ENCODE measurements at places on chromosomes 3 and 15.

- no peak for DNase-seq
Measured at GRCh38 chr3:45253316-45253715, 27.2 kb upstream of the TMEM158 start.

DNA sequence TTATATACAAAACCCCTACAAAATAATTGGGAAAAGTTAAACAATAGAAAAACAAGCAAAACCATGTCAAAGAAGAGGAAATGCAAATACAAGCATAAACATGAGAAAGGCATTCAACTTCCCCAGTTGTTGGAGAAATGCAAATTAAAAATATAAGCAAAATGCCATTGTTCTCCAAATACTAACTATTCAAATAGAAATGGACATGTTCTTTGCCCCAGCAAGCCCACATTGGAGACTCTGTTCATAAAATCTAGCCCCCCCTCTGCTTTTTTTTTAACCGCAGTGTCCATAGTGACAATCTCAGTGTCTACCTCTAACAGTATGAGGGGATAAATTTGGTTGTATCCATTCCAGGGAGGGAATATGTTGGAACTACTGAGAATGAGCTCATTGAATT, 59.7 kb upstream of the LCTL start:
- DNase-seq: no peak

GRCh38 chr3:53082736-53083135, 36.9 kb upstream of the SFMBT1 start:
- no peak for DNase-seq

GRCh38 chr3:37287776-37288175, 113.4 kb upstream of the LRRFIP2 start:
- peak; percentile 33 for DNase-seq

- no peak for DNase-seq
Measured at GRCh38 chr3:184485906-184486305, 75.7 kb upstream of the EPHB3 start.

- DNase-seq: no peak
Measured at GRCh38 chr15:98666841-98667240, 18.5 kb downstream of the IGF1R start.

DNA sequence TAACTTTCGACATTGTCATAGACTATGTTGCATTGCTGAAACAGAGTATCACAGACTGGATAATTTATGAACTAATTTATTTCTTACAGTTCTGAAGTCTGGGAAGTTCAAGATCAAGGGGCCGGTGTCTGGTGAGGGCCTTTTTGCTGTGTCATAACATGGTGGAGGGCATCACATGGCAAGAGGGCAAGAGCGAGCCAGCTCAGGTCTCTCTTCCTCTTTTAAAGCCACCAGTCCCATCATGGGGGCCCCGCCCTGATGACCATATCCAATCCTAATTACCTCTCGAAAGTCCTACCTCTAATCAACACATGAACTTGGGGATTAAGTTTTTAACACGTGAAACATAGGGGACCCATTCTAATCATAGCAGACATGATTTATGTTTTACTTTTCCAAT, 33.5 kb upstream of the DCUN1D1 start:
- DNase-seq: no peak

DNA sequence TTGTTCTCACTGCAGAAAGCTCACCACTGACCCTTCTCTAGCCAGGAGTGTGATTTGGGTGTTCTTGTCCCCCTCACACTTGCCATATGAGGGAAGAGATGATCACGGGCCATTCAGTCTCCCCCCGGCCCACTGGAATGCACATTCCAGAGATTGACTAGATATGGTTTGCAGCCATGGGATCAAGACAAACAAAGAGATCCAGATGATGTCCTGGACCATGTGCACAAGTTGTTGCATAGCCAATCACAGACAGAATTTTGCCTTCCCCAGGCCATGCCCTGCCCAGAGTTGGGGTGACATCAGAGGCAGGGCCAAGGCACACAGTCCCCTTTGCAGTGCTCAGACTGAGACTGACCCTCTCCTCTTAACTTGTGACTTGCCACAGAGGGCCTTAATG, 14.8 kb downstream of the MUC13 start:
- DNase-seq: no peak

GRCh38 chr15:70355275-70355795, 257.6 kb upstream of the TLE3 start:
- DNase-seq: no peak

DNA sequence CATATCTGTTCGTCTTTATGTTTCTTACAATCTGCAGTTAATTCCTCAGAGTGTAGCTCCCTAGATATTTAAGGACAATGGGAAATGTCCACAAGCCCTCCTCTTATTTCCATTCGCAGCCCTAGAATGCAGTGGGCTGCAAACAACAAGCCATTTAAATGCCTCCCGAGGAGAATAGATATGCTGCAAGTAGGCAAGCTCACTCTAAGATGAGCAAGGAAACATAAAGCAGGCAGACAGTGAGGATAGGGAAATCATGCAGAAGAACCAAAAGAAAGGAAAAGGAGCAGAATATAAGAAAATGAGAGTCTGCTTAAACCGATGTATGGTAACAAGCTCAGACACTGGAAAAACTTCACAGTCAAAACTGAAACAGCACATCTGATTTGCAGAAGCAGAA, 561.9 kb downstream of the GBE1 start:
- no peak for DNase-seq

DNA sequence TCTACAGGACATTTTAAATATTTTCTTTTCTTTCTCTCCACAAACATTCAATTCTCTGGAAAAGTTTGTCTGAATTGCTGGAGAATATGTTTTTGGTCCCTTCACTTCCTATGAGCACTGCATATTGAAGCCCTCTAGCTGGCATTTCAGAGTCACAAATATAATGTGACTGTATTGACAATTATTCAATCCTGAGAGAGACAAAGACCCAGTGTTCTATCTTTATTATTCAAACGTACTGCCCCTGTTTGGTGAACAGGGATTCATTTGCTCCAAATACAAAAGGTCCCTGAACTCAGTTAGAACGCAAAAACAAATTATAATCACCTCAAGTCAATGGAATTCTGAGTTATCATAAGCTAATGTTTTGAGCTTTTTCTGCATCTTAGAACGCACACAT, 173.1 kb upstream of the CDIN1 start:
- DNase-seq: no peak

DNA sequence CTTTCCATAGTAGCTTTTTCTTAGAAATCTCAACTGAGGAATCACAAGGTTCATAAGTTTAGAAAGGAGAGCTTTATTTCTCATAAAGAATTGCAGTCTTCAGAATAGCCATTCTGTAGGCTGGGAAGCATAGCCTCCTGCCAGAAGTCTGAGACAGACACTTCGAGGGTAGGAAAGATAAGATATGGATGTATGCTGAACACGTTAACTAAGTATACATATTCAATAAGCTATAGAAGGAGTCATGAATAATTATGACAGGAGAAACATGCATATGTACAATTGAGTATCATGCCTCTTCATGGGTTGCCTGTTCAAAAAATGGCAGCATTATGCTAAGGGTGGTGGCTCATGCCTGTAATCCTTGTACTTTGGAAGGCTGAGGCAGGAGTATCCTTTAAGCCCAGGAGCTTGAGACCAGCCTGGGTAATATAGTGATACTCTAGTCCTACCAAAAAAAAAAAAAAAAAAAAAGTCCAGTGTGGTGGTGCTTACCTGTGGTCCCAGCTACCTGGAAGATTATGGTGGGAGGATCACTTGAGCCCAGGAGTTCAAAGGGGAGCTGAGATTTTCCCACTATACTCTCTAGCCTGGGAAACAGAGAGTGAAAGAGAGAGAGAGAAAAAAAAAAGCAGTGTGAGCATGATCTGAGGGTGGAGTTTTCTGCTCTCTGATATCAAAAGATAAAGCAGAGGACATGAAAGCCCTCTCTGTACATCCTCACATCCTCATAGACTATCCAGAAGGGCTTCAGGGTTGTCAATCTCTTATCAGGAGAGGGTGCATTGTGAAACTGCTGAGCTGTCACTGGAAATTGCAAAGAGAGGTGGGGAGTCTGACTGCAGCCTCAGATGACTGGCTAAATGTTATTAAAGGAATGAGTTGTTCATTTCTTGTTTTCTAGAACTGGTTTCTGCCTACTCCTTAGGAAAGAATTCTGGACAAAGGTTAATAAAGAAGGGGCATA, 23.6 kb upstream of the CADPS start:
- no peak for DNase-seq

DNA sequence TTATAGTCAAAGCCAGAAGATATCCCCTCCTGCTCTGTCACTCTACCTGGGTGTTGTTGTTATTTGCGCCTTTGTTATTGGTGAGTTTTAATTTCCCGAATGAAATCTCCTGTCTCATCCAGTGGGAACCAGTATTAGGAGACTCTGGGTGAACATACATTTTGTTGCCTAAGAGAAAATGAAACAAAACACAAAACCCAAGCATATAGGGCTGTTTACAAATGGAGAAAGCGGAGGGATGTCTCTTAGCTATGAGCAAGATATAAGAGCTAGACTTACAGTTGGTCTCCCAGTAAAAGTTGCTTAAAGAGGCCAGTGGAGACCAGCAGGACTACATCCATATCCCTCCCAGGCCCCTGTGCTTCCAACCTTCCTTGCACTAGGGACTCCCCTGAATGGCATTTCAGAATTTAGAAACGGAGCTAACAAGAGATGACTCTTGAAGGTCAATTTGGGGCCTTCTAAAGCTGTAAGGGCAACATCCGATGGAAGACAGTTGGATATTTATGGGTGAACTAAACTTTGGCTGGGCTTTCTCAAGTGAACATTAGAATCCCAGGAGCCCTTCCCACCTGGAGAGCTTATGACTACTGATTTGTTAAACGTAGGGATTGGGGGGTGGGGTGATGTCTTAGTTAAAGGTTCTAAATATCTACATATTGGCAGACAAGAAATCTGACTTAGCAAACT, 2.7 kb downstream of the EOMES start:
- no peak for DNase-seq

All from CD4-positive, CD25-positive, alpha-beta regulatory T cell (primary cell).